ENCODE measurements at places on chromosomes 7 and 10.

GRCh38 chr7:27685209-27685608, 22.5 kb upstream of the HIBADH start:
- no peak for DNase-seq

DNA sequence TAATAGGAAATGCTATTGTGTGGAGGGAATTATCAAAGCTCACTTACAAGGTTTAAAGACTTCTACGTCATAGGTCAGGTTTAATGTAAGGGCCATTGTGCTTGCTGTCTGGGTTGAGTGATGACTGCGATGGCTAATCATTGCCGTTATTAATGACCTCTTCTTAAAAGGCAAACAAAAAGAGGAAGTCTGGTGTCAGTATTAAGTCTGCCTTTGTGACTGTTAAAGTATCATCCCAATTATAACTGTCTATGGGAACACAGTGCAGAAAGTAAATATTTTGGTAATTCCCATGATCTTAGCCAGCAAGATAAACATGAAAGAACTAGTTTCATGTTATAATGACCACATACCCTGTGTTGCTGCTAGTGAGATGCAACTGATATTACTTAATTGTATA, 382.4 kb downstream of the BBS9 start:
- no peak for DNase-seq

DNA sequence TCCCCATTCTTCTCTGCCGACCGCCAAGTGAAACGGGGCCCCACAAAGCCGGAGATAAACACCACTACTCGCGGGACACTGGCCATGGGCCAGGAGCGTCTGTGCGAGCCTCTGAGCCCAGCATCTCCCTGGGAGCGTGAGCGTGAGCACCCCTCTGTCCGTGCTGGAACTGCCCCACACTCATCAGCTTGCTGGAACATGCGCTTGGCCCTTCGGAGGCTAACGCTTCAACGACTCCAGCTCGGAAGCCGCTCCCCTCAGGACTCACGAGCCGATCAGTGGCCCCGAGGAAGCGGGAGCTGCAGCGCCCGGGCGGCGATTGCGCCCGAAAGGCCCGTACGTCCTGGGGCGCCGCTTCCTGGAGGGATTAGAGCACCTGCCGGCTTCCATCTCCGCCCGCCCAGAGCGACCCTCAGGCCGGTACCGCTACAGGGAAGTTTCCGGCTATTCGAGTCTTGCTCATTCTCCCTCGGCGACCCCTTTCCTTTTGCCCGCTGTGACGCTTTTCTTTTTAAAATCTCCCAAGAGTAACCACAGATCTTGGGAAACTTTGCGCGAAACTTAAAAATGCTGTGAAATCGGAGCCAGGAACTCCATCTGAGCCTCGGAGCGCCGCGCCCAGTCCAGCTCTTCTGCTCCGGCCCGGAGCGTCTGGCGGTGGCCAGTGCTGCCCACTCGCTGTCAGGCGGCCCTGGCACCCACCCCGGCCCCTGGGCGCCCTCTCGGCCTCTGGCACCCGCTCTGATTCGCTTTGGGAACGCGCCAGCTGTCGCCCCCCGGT, 1.0 kb downstream of the TLL2 start:
- DNase-seq = no peak

DNA sequence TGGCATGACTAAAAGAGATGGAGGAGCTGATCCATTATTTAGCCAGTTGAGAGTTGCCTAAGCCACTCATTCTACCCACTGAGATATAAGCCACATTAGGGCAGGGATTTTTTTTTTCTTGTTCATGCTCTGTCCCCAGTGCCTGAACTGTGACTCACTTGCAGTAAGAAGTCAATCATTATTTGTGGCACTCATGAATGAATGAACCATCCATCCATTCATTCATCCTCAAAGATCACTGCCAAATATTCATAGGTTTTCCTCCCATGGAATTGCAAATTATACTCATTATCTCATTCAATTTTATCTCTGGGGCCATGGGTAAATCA, 22.8 kb upstream of the ARID5B start:
- DNase-seq = no peak

DNA sequence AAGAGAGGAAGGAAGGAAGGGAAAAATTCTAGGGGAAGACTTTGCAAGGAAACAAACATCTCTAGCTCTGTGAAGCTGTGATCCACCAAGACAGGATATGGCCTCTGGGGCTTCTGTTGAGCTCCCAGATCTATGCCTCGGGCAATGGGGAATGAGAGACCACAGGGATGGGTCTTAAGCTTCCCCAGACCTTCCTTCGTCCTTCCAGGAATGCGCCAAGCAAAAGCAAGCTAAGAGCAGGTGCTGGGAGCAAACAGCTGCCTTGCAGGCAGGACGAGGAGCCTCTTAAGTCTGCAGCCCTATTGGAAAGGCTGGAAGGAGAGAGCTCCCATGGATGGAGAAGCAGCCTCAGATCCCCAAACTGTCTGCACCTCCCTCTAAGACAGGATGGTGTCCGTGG, 21.9 kb upstream of the ELN start:
- no peak for DNase-seq

- no peak for DNase-seq
Measured at GRCh38 chr7:97844036-97844435, 28.2 kb downstream of the ASNS start.

GRCh38 chr7:47783456-47784223, 164.6 kb downstream of the PKD1L1 start:
- no peak for DNase-seq

DNA sequence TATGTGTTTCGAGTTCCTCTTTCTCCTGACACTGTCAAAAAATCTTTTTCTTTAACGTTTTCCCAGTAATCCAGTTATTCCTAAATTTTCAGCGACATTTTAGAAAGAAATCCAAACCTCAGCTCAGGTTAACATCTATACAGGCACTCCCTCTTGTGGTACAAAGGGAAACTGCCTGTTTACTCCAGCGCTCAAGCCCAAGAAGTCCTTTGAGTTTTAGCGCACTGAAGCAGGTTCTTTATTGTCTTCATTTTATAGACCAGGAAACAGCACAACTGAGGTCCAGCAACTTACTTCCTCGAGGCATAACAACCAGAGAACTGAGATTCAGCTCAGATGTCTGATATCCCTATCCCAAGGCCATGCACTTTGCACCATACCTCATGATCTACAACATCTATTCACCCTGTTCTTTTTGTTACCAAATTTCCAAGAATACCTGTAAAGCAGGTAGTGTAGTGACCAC, 287.2 kb upstream of the MKLN1 start:
- DNase-seq = no peak

DNA sequence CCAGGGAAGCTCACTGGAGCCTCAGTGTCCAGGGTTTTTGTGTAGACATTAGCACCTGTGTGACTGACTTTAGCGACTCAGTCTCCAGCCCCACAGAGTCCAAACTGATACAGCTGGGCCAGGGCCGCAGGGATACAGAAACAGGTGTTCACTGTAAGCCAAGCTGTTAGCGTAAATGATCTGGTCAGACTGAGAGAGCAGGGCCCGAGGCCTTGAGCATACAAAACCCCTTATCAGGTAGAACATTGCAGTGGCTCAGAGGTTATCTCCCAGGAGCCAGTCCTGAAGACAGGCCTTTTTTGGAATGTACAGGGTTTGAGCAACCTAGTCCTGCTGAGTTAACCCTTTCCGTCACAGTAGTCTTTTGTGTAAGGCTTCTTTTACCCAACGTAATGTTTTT, 25.0 kb downstream of the LHPP start:
- no peak for DNase-seq

DNA sequence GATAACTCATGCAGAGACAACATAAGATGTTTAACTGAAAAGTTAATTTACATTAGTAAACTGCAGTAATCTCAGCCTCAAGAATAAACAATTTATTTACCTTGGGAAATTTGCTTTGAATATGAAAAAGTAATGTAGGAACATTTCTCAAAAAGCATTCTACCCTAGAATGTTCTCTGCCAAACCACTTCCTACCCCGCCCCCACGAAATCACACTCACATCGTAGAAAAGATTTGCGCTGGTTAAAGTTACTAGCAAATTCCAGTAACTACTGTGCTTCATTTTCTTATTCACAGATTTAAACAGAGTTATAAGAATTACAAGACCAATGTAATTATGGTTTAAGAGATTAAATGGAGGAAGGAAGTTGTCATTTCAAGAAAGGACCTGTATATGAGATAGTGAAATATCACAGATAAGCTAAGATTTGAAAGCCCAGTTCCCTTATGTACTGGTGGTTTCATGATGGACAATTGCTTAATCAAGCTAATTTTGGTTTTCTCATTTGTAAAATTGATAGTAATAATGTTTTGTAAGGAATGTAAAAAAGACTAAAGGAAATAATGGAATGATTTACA, 175.4 kb downstream of the GNAI1 start:
- DNase-seq = no peak

DNA sequence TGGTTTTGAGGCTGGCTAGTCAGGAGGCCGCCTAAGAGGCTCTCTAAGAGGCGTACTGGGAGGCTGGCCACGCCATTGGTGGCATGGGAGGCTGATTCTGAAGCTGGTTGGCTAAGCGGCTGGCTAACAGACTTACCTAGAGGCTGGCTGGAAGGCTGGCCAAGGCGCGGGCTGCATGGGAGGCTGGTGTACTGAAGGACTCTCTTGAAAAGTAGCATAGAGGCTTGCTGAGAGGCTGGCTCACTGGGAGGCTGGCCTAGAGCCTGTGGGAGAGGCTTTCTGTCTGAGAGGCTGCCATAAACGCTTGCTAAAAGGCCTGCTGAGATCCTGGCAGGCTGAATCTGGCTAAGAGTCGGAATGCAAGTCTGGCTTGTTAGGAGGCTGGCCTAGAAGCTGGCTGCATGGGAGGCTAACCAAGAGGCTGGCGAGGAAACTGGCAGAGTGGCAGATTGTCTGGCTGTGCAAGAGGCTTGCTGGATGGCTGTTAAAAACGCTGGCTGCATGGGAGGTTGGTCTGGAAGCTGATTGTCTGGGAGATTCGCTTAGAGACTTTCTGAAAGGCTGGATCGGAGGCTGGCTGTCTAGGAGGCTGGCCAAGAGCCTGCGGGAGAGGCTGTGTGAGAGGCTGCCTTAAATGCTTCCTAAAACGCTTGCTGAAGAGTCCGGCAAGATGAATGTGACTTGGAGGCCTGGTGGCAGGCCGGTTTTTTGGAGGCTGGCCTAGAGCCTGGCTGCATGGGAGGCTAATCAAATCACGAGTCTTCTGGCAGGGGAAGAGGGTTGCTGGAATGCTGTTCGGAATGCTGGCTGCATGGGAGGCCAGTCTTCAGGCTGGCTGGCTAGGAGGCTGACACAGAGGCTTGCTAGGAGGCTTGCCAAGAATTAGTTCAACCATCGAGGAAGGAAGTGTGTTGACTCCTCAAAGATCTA, 134.2 kb downstream of the OR13A1 start:
- no peak for DNase-seq

DNA sequence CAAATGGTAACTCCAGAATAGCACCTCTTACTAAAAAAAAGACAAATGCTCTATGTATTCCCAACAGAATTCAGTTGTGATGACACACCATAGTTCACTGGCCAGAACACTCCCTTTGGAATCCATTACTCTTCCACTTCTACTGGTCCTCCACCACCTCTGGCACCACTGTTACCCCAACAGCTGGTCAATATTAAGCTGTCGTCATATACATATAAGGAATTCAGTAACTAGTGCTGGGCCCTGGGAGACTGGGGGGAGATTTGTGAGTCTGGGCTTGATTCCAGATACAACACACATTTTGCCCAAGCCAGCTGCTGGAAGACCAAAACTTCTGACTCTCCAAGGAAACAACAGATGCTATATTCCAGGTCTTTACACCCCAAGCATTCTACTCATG, 26.0 kb upstream of the ITGA8 start:
- DNase-seq = no peak

DNA sequence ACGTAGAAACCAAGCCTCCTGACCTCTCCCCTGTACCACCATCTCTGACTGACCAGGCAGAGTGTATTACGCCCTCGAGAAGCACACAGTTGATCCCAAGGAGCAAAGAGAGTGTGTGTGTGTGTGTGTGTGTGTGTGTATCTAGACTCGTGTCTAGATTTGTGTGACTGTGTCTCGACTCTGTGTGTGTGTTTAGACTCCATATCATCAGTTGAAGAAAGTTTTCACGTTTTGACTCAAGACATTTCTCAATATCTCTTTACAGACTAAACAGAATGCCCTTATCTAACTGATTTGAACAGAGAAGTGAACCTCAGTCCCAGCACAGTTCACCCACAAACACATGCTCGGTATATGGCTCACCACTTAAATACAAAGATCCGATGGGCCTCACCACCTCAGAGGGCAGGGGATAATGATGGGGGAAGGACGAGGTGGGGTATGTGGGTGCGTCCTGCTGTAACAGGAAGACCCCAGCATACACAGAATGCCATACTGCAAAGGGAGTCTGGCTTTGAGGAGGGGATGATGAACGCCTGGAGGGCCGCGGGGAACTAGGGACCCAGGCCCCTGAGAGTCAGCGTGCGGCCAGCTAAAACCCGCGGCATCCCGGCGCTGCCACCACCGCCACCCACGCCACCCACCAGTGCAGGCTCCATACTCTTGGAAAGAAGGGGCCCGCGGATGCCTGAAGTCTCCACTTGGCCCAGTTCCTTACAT, 780 bp downstream of the ALDH18A1 start:
- no peak for DNase-seq

- no peak for DNase-seq
Measured at GRCh38 chr10:129891806-129892205, 72.3 kb downstream of the EBF3 start.

DNA sequence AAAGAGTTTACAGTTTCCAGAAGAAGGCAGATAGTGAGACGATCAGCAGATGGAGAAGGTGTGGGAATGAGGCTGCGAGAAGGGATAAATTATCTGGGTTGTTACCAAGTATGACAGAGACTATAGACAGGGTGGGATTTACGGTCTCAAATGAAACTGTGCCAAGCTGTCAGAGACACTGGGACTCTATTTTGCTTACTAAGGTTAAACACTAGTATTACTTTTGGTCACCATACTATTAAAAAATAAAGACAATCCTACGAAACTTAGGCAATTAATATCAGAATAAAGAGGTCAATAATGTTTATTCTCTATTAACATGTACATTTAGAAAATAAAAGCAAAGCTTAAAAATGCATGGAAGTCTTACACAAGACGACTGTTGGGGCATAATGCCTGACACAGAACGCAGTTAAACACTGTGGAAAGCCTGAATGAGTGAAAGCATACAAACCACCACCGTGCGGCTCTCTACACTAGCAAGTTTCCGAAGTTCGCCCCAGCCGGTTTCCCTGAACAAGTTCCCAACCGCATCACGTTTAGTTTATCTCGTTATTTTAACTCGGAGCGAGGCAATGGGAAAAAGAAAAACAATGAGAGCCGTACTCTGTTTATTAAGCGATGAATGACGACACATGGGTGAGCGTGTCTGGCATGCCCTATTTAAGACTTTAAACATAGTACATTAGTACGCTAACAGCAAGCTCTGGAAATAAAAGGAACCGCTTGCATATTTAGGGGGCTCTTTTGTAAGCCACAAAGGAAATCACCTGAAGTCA, 909 bp upstream of the CC2D2B start:
- no peak for DNase-seq
